NCI-H526 (cell line): ENCODE measurements at places on chromosomes 11 and 22.
A peak's percentile ranks its signal among the peaks of the same experiment; 100 is the strongest.

- peak; percentile 67 for DNase-seq
These were observed 145.7 kb downstream of the TTC17 start for GRCh38 chr11:43504316-43504950.

- DNase-seq, result no peak
These were observed 138.4 kb upstream of the CADM1 start for GRCh38 chr11:115642660-115643059.

DNA sequence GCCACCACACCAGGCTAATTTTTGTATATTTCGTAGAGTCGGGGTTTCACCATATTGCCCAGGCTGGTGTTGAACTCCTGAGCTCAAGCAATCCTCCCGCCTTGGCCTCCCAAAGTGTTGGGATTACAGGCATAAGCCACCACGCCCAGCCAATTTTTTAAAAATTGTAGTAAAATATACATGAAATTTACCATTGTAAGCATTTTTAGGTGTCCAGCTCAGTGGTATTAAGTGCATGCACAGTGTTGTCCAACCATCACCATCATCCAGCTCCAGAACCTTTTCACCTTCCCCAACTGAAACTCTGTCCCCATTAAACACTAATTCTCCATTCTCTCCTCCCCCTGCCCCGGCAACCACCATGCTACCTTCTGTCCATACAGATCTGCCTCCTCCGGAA, 8.5 kb downstream of the FADS3 start:
- DNase-seq, result no peak

GRCh38 chr11:126647735-126648134, 292.2 kb downstream of the ST3GAL4 start:
- DNase-seq, result no peak

DNA sequence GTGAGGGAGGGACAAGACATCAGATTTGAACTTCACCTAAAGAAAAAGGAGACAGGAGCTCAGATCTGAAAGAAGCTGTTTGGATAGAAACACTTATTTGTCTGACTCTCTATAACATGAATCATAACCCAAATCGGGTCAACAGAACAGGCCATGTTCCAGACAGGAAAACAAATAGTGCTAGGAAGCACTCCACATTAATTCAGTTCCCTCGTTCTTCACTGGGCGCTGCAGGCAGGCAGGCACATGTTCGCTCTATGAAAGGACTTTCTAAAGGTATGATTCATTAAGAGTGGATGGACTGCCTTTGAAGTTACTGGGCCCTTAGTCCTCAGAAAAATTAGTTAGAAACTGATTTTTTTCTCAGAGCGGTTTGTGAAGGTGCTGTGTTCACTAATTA, 137.5 kb upstream of the TRPC6 start:
- no peak for DNase-seq

- no peak for DNase-seq
These were observed 14.6 kb downstream of the APOA4 start for GRCh38 chr11:116808262-116809175.

DNA sequence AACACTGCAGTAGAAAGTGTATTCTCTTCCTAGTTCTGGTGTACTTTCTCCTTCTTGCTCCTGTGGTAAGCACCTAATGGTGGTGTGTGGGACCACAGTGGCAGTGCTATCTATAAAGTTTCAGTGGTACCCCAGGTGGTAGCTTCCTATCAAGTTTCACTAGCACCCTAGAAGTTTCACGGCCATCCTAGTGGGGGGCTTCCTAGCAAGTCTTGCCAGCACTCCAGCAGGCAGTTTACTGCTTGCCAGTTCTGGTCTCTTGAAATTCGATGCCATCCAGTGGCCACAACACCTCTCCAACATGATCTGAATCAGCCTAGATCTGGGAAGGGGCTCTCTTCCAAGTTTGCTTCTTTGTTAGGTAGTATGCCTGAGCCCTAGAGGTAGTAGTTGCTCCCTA, 229.6 kb downstream of the SWAP70 start:
- DNase-seq, result no peak

GRCh38 chr11:68021167-68021787, 9.2 kb upstream of the NDUFS8 start:
- DNase-seq, result no peak

- no peak for DNase-seq
These were observed 22.0 kb downstream of the ZNF202 start for GRCh38 chr11:123719452-123719851.

DNA sequence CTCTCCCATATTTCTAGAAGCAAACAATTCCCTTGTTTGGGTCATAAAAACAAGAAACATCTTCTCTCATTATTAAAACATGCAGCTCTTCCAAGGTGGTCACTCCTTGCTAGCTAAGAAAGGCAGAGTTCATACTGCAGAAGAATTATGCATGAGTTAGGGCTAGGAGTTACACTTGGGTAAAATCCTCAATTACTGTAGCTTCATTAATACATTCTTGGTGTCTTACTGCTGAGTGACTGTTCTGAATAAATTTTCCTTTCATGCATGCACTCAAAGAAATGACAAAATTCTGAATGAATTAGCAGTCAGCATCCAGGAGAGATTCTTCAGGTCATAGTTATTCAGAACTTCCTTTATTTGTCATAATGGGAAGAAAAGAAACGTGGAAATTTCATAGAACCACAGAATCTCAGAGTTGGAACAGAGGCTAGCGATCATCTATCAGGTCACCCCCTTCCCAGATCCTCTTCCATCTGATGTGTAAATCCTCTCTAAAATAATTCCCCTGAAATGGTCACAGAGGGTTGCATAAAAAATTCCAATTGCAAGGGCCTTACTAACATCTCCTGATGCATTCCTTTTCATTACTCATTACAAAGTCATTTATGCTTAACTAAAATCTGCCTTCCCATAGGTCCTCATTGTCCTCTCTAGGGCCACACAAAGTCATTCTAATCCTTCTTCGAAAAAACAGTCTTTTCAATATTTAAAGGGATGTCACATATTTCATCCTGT, 771.5 kb downstream of the DLG2 start:
- DNase-seq, result no peak
